Transverse colon (tissue), 4 donors: ENCODE measurements at places on chromosomes 6 and 20.

- no peak for DNase-seq
These were observed 120.2 kb downstream of the JARID2 start for GRCh38 chr6:15366003-15366535.

DNA sequence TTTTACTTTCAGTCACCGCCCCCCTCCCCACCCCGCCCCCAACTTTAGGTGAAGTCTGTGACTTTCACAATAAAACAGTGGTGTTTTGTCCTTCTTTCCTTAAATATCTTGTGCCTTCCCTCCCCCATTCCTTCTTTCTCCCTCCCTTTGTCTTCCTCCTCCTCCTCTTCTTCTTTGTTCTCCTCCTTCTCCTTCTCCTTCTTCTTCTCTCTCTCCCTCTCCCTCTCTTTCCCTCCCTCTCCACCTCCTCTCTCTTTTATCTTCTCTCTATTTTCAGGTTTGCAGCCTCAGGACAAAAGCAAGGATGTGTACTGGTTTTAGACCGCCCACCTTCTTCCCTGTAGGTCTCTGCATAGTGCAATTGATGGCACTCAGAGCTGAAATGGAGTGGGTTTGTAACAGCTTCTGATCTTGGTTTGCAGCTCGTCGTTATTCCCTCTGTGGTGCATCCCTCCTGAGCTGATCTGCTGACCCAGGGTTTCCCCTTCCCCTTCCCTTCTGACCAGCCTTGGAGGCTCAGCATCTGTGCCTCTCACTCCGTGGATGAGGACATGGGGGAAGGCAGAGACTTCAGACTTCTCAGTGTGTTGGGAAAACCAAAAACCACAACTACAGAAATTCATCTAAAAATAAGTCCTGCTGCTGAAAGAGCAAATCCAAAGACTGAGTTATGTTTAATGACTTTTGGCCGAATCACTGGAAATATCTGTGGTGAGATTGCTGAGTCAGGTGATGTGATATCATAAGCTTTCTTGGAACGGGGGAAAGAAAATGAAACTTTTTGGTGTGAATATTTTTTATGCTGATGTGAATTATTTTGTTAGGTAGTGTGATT lies 6.9 kb downstream of the VGLL2 start:
- no peak for DNase-seq

DNA sequence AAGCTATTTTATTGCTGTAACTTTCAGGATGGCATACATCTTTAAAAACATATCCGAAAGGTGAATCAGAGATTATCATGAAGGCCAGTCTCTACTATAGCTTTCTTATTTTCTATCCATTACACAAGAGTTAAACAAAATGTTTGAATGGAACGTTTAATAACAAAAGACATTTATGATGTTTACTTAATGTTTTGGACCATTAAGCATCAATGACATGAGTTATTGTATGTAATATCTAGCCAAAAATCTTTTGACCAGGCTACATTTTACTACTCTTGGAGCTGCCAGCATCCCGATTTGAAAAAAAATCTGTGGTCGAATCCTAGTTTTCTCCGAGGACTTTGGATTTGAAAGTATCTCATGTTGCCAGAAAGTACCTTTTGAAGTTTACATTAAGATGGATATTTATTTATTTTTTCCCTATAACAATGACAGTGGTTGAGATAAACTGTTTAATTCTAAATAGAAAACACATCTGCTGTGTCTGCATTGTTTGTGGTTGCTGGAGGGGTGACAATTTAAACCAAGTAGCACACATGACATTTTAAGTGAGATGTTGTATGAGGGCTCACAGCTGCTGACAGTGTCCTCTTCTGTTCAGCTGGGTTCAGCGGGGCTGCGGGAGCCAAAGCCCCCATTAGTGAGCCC lies 293.7 kb upstream of the TCF21 start:
- no peak for DNase-seq

- DNase-seq: no peak
These were observed 175.7 kb upstream of the PLN start for GRCh38 chr6:118372413-118372812.

GRCh38 chr6:47655719-47656595 lies 42.4 kb upstream of the ADGRF4 start:
- peak; percentile 50 for DNase-seq

- no peak for DNase-seq
These were observed 7.8 kb downstream of the TCF15 start for GRCh38 chr20:602111-602970.

GRCh38 chr20:33568378-33568777 lies 78.5 kb downstream of the CBFA2T2 start:
- DNase-seq: no peak

DNA sequence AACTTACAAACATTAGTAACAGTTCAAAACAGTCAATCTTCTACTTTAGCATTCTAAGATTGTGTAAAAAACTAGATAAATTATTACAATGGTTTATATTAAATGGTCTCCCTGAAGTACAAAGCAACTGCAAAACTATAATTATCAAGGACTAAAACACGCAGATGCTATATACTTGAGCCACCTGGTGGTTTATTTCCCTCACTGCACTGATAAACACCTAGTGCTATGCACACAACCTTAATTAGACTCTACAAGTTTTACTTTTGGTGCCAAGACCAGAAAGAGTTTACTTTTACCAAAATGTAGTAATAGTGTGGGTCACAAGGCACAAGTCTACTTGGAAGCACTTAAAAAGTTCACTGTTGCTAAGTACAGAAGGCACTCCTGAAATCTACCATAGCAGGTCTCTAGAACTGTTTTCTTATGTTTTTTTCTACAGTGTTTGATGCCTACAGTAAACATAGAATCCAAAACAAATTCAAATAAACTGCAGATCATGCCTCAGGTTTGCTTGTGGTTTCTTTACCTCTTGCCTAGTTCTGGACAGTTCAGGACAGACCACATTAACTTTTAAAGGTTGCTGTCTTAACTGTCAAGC lies 49.2 kb downstream of the GMDS start:
- peak; percentile 21 for DNase-seq

- no peak for DNase-seq
These were observed 144.9 kb downstream of the LPA start for GRCh38 chr6:160519133-160519532.
